ENCODE measurements at places on chromosomes 12 and 14.

GRCh38 chr14:89419973-89420482, 3.0 kb upstream of the FOXN3 start:
- H3K36me3 ChIP-seq = peaks cover 29% of the 10 kb centered on the region
- H3K27me3 ChIP-seq = no peaks in the 10 kb centered on the region
- no peak for DNase-seq

DNA sequence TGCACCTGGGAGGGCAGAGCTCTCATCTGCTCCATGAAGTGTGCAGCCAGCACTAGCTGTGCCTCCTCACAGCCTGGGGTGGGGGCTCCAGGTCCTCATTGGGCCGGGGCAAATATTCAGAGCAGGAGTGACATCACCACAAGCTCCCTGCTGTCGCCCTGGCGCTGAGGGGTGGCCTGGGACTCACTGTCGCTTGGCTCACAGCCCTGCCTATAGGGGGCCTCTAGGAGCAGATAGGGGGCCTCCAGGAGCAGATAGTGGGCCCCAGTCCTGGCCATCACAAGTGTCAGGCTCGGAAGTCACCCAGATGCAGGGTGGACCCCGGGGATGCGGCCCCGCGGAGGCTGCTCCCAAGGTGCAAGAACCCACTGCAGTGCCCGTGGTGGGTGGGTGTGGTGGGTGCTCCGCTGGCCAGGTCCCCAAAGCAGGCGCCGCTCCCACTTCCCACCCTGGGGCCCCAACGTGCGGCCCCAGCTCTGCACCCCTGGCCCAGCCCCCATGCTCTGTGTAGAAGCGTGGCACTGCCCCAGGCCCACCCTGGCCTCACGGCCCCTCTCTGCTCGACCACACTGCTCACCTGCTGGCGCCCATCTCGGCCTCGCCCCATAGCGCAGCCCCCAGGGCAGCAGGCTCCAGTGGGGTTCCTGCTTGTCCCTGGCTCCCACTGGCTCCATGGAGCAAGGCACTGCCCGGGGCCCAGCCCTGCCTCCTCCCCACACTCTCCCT, 18.0 kb downstream of the SYNJ2BP start:
- no peak for DNase-seq
- peaks cover 5% of the 10 kb centered on the region for H3K36me3 ChIP-seq
- no peak overlapping the region for H3K27ac ChIP-seq
- no peaks in the 10 kb centered on the region for H3K27me3 ChIP-seq

GRCh38 chr14:89473989-89474388, 57.0 kb upstream of the FOXN3 start:
- H3K36me3 ChIP-seq = peaks cover 13% of the 10 kb centered on the region
- H3K4me3 ChIP-seq = no peak overlapping the region
- peaks cover 33% of the 10 kb centered on the region for H3K4me1 ChIP-seq
- H3K27ac ChIP-seq = no peak overlapping the region
- DNase-seq = no peak
- H3K27me3 ChIP-seq = no peaks in the 10 kb centered on the region

- peaks cover 25% of the 10 kb centered on the region for H3K27me3 ChIP-seq
- no peak overlapping the region for H3K27ac ChIP-seq
- H3K36me3 ChIP-seq = no peaks in the 10 kb centered on the region
These were observed 4.1 kb upstream of the PRPF40B start for GRCh38 chr12:49619286-49619685.

GRCh38 chr12:51895378-51896135, 7.7 kb downstream of the ANKRD33 start:
- H3K36me3 ChIP-seq = no peaks in the 10 kb centered on the region
- H3K4me1 ChIP-seq = no peaks in the 10 kb centered on the region
- no peak overlapping the region for H3K4me3 ChIP-seq

- no peak for DNase-seq
- no peaks in the 10 kb centered on the region for H3K27me3 ChIP-seq
- no peak overlapping the region for H3K4me3 ChIP-seq
- H3K4me1 ChIP-seq = peaks cover 74% of the 10 kb centered on the region
- H3K36me3 ChIP-seq = no peaks in the 10 kb centered on the region
These were observed 52.7 kb downstream of the SPPL3 start for GRCh38 chr12:120851444-120851843.

- H3K4me1 ChIP-seq = peaks cover 21% of the 10 kb centered on the region
- no peak overlapping the region for H3K27ac ChIP-seq
- H3K27me3 ChIP-seq = no peaks in the 10 kb centered on the region
- H3K36me3 ChIP-seq = no peaks in the 10 kb centered on the region
- peak; percentile 41 for DNase-seq
These were observed 189.6 kb downstream of the DUSP6 start for GRCh38 chr12:89162589-89163261.

DNA sequence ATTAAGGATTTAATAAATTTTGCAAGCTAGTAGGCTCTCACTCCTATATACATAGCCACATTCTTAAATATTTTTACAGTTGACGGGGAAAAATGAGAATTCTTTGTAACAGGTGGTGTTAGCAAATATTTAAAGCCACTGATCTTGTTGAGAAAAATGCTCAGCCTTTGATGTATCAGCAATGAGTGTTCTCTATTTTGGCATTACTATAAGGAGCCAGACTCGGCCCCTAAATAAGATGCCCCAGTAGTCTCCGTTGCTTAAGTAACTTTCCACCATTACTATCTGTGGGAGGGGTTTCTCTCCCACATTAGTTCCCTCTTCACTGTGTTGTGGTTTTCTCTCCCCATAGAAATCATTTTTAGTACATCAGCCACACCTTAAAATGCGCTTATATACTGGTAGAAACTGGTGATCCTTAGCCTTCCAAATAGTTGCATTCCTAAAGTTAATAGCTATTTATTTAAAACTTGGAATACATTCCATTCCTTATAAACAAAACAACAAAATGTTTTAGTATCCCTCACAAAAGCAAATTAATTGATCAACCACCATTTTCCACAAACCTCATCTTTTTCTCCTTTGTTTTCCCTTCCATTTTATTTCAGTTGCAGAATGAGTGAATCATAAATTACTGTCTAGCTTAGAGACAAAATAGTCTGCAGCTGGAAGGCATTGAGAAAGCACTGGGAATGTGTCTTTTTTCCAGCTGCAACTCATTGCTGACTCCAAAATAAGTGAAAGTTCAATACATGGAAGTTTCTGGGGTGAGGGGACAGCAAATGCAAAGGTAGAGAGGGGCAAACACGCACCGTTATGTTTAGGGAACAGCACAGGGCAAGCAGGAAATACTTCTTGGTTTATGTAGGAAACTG, 84.7 kb upstream of the FERMT2 start:
- H3K27me3 ChIP-seq = no peaks in the 10 kb centered on the region
- H3K36me3 ChIP-seq = peaks cover 53% of the 10 kb centered on the region
- H3K27ac ChIP-seq = no peak overlapping the region
- H3K4me1 ChIP-seq = no peaks in the 10 kb centered on the region

DNA sequence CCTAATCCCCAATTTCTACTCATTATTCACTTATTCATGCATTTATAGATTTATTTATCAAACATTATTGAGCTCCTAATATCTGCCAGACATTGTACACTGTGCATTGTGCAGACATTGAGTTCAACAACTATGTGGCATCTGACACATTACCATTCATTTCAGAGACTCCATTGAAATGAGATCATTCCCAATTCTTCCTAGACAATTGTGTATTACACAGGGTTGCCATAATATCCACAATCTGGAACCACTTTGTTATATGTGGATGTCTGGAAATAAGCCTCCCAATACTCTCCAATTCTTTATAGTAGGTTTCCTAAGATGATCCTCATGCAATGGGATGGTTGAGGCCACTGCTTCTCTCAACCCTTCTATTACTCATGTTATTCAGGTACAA, 165.0 kb downstream of the OTOGL start:
- H3K27me3 ChIP-seq = peaks cover 13% of the 10 kb centered on the region
- no peak overlapping the region for H3K27ac ChIP-seq
- H3K4me3 ChIP-seq = no peak overlapping the region
- H3K36me3 ChIP-seq = no peaks in the 10 kb centered on the region
- DNase-seq = no peak

DNA sequence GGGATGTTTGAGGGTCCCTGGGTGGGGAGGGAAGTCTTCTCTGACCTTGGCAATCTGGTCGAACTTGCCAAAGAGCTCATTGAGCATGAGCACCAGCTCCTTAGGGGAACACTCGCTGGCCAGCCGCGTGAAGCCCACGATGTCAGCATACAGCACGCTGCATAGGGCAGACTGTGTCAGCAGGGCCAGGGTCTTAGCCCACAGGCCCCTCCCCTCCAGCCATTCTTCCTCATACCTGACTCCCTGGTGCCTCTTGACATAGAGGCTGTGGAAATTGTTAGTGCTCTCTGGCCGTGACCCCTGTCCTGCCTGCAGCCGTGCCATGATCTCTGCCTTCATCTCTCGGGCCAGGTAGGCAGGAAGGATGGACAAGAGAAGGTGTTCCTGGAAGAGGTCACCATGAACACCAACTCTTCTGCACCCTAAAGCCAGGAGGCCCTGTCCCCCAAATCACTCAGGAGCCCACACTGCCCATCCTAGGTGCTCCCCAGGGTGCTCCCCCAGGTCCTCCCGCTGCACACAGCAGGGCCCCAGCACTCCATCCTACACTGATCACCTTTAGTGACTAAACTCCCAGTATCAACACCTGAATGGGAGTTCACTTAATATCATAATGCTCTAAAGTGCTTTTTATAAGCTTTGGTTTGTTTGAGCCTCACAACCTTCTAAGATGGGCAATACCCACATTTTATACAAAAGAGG, 3.7 kb downstream of the ADCY4 start:
- DNase-seq = no peak
- no peak overlapping the region for H3K4me3 ChIP-seq
- H3K36me3 ChIP-seq = peaks cover under 1% of the 10 kb centered on the region
- peaks cover 28% of the 10 kb centered on the region for H3K27me3 ChIP-seq
- peaks cover 58% of the 10 kb centered on the region for H3K4me1 ChIP-seq

- no peak for DNase-seq
- no peak overlapping the region for H3K4me3 ChIP-seq
- peaks cover 28% of the 10 kb centered on the region for H3K27me3 ChIP-seq
- no peak overlapping the region for H3K27ac ChIP-seq
- no peaks in the 10 kb centered on the region for H3K36me3 ChIP-seq
- peaks cover 19% of the 10 kb centered on the region for H3K4me1 ChIP-seq
These were observed 4.7 kb downstream of the CCDC184 start for GRCh38 chr12:48187916-48188695.

DNA sequence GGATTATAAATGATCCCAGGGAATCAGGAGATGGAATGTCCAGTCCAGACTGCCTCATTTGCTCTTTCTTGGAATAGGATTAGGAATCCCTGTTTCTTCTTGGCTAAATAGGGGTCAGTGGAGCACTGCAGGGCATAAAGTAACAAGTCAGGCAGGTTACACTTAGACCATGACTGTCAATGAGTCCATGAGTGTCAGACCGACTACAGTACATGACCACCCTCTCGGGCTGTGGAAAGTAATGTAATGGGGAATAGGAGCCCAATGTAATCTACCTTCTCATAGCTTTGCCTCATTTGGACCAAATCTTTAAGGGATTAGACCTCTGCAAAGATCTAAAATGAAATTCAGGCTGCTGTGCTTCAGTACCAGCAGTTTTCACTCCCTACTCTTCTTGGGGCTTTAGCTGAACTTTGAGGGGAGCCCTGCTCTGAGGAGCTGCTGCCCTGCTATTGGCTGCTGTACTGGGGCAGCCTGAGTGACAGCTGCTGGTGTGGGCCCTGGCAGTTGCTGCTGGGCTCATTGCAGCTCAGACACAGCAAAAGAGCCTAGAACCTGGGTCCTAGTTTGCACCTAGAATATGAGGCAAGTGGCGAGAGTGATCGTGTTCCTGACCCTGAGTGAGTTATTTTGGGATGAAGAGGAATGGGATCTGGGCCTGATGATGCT, 62.2 kb upstream of the OR4E1 start:
- peaks cover 1% of the 10 kb centered on the region for H3K36me3 ChIP-seq
- peaks cover 8% of the 10 kb centered on the region for H3K4me1 ChIP-seq
- peaks cover 34% of the 10 kb centered on the region for H3K27me3 ChIP-seq
- H3K4me3 ChIP-seq = peak overlapping the region; percentile 64

GRCh38 chr12:108307006-108307405, 32.1 kb downstream of the CMKLR1 start:
- peaks cover 11% of the 10 kb centered on the region for H3K27me3 ChIP-seq
- H3K27ac ChIP-seq = no peak overlapping the region
- DNase-seq = no peak
- peaks cover 20% of the 10 kb centered on the region for H3K4me1 ChIP-seq
- no peaks in the 10 kb centered on the region for H3K36me3 ChIP-seq
- no peak overlapping the region for H3K4me3 ChIP-seq

DNA sequence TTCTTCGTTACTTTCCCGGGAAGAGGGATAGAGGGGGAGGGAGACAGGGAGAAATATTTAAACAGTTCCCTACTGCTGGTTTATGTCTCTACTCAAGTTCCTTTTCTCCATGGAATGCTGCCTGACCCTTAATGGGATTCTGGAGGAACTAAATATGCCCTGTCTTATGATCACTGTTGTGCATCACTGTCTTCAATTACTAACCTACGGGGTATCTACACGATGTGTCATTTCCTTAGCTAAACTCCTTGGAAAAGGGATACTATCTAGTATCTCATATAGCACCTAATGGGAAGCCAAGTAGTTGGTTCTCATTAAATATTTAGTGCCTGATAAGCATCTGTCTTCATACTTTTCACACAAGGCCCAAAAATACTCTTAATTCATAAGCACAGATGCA, 37.5 kb upstream of the FBLN5 start:
- H3K4me1 ChIP-seq = peaks cover 8% of the 10 kb centered on the region
- no peak overlapping the region for H3K27ac ChIP-seq
- H3K36me3 ChIP-seq = peaks cover 38% of the 10 kb centered on the region
- H3K27me3 ChIP-seq = no peaks in the 10 kb centered on the region

GRCh38 chr14:77862154-77862786, 62.4 kb downstream of the ADCK1 start:
- no peak overlapping the region for H3K27ac ChIP-seq
- H3K4me3 ChIP-seq = no peak overlapping the region
- DNase-seq = peak; percentile 85
- peaks cover 9% of the 10 kb centered on the region for H3K36me3 ChIP-seq

GRCh38 chr14:94677213-94677612, 65.0 kb downstream of the SERPINA3 start:
- no peak overlapping the region for H3K4me3 ChIP-seq
- no peaks in the 10 kb centered on the region for H3K4me1 ChIP-seq
- no peak overlapping the region for H3K27ac ChIP-seq

- H3K4me1 ChIP-seq = no peaks in the 10 kb centered on the region
- H3K27ac ChIP-seq = no peak overlapping the region
These were observed 437.1 kb upstream of the USP15 start for GRCh38 chr12:61823102-61823501.

DNA sequence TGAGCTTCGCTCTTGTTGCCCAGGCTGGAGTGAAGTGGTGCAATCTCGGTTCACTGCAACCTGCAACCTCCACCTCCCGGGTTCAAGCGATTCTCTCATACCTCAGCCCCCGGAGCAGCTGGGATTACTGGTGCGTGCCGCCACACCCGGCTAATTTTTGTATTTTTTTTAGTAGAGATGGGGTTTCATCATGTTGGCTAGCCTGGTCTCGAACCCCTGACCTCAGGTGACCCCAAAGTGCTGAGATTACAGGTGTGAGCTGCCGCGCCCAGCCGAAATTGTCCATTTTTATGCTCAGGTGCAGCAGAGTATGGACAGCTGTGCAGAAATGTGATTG, 19.2 kb upstream of the CYP46A1 start:
- no peaks in the 10 kb centered on the region for H3K36me3 ChIP-seq
- no peak overlapping the region for H3K27ac ChIP-seq
- no peak for DNase-seq
- no peak overlapping the region for H3K4me3 ChIP-seq
- no peaks in the 10 kb centered on the region for H3K4me1 ChIP-seq
- peaks cover 27% of the 10 kb centered on the region for H3K27me3 ChIP-seq

GRCh38 chr14:22614240-22614799, 16.2 kb downstream of the ABHD4 start:
- no peak overlapping the region for H3K4me3 ChIP-seq
- peaks cover 9% of the 10 kb centered on the region for H3K36me3 ChIP-seq
- H3K4me1 ChIP-seq = no peaks in the 10 kb centered on the region
- DNase-seq = no peak
- H3K27ac ChIP-seq = no peak overlapping the region
